Omental fat pad (tissue), 4 donors: ENCODE measurements at places on chromosomes 7 and 10.

- no peak for DNase-seq
These were observed 1.9 kb downstream of the HOXA9 start for GRCh38 chr7:27163288-27164044.

DNA sequence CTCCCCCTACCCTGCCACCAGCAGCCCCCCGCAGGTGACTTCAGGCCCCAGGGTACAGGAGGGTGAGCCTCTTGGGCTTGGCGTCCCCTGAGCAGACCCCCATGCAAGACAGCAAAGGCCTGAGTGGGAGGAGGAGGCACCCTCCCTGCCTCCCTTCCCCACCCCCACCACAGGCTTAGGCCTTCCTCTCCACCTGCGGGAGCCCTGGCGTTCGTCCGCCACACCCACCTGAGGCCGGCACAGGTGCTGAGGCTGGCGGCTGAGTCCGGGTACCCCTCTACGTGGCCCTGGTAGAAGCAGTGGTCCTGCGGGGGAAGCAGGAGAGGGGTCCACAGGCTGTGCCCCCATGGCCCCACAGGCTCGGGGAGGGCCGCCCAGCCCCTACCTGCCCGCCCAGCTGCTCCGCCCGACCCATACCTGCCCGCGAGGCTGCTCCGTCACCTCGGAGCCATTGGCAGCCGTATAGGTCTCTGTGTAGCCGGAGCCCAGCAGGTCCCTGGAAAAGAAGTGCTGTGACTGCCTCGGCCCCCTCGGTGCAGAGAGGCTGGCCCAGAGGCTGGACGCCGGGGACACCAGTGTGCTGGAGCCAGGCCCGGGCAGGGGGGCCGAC lies 3.0 kb downstream of the ADAM8 start:
- DNase-seq: no peak

- no peak for DNase-seq
These were observed 409.0 kb downstream of the KCNMA1 start for GRCh38 chr10:77228559-77228958.

- no peak for DNase-seq
These were observed 109.4 kb downstream of the ADARB2 start for GRCh38 chr10:1627945-1628344.

GRCh38 chr10:43237631-43238446 lies 29.0 kb downstream of the RASGEF1A start:
- peak; percentile 1 for DNase-seq

DNA sequence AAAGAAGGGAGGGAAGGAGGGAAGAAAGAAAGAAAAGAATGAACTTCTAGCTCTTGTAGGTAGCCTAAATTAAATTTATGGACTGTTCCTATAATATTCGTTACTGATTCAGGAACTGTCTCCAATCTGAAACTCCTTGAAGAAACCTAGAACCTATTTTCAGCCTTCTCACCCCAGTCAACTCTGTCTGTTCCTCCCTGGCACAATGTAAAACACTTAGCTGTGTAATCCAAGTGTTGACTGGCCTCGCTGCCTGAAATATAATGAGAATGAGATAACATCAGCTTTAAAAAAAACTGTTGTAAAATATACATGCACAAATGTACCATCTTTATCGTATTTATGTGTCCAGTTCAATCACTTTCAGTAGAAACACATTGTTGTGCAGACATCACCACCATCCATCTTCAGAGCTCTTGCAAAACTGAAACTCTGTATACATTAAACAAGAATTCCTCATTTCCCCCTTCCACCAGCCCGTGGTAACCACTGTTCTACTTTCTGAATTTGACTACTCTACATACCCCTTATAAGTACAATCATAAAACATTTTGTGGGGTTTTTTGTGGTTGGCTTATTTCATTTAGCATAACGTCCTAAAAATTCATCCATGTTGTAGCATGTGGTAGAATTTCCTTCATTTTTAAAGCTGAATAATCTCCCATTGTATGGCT lies 6.3 kb upstream of the C7orf33 start:
- DNase-seq: no peak
